ENCODE measurements at places on chromosomes 16 and 17.

GRCh38 chr17:82351713-82352488 is 7.1 kb upstream of the TEX19 start:
- DNase-seq = peak; percentile 84

- peak; percentile 14 for DNase-seq
Measured at GRCh38 chr16:60107437-60107836, 1373.3 kb upstream of the GOT2 start.

DNA sequence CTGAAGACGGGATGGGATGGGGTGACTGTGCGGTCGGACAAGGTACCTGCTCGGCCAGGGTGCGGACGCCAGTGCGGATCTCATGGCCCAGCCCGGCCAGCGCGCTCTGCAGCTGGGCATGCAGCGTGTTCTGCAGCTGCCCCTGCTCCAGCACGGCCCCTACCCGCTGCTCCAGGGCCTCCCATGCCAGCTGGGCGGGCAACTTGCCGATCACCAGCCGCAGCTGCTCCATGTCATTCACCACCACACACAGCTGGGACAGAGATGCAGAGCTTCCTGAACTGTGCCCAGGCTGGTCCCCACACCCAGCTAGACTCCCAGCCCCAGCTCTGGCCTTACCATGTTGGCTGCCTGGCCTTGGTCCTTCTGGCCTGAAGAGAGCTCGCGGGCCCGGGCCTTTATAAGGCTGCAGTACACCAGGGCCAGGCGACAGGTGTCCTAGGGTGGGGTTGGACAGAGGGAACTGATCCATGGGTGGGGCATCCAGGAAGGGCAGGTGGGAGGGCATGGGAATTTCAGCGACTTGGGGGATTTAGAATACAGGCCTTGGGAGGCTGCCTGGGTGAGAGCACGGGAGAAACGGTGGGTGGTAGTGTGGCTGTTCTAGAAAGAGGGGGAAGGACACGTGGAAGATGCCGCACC is 9.8 kb downstream of the UNC13D start:
- DNase-seq = no peak

DNA sequence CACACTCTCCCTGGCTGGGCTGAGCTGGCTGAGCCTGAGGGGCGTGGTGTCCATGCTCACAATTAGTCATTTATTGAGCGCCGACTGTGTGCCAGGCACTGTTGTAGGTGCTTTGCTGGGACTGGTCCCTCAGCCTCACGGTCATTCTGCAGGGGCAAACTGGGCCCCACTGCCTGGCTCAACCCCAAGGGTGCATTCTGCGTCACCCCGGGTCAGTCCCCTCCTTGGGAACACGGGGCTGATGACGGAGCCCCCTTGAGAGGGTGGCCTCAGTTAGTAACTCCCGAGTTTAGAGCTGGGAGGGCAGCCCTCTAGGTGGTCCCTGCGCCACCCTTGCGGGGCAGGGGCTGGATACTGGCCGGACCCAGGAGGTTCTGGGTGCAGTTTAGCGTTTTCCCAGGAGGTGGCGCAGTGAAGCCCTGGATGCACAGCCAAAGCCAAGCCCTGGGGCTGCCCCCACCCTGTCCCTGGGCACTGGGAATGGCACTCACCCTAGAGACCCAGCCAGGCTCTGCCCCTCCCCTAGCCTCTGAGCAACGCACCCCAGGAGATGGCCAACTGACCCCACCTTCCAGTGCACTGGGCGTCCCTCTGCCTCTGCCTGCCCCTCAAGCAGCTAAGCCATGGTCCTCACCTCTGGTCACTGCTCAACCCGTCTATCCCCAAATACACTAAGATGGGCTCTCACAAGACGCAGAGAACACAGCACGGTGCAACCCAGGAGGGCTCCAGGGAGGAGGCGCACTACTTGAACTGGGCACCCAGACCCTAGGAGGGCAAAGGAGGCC is 243.2 kb upstream of the GSE1 start:
- DNase-seq = no peak

GRCh38 chr16:6536411-6536810 is 796.2 kb upstream of the RBFOX1 start:
- DNase-seq = no peak

DNA sequence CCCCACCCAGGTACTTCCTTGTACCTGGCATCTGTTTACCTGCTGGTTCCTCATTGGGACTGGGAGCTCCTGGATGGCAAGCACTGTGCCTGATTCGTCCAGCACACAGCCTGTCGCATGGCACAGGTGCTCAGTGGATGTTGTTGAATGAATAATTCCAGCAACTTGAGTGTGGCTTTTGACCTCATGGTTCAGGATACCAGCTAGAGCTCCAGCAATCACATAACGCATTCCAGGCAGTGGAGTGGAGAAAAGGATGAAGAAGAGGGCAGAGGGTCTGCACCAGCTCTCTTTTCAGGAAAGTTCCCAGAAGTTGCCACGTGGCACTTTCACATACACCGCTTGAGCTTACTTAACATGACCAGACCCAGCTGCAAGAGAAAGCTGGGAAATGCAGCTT is 1.3 kb upstream of the CAMKK1 start:
- DNase-seq = no peak

DNA sequence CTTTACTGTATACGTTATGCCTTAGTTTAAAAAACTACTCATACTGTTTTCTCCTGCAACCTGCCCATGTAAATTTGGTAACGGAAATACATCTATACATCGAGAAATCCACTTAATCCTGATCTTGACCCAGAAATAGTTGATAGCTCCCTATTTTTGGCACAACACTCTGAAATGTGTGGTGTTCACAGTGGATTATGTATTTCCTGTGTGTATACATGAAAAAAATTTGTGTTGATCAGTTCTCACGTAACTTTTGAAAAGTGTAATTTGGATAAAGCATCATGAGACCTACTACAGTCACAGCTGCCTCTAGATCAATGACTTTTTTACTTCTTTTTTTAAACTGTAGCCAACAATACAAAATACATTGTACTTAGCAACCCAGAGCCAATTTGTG is 90.7 kb downstream of the VMP1 start:
- DNase-seq = no peak

- peak; percentile 26 for DNase-seq
Measured at GRCh38 chr17:50816771-50817751, 18.3 kb upstream of the WFIKKN2 start.

- no peak for DNase-seq
Measured at GRCh38 chr17:46796524-46796923, 22.0 kb downstream of the WNT3 start.

- DNase-seq = no peak
Measured at GRCh38 chr16:50517450-50518252, 30.5 kb upstream of the NKD1 start.

DNA sequence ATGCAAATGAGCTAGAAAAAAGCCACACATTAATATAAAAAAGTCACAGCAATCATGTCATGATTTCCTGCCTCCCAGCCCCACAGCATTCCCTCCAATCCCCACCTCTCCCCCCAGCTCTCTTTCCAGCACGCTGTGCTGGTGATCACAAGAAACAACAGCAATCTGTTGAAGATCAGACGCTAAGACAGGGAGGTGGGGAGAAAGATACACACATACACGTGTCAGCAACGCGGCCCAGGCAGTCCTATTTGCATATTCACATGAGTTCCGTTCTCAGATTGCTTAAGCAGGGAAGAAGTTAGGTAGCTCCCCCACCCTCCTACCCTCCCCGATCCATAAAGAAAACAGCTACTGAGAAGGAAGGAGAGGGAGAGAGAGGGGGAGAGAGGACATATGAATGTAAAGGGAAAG is 405.5 kb upstream of the PSMD7 start:
- peak; percentile 20 for DNase-seq

DNA sequence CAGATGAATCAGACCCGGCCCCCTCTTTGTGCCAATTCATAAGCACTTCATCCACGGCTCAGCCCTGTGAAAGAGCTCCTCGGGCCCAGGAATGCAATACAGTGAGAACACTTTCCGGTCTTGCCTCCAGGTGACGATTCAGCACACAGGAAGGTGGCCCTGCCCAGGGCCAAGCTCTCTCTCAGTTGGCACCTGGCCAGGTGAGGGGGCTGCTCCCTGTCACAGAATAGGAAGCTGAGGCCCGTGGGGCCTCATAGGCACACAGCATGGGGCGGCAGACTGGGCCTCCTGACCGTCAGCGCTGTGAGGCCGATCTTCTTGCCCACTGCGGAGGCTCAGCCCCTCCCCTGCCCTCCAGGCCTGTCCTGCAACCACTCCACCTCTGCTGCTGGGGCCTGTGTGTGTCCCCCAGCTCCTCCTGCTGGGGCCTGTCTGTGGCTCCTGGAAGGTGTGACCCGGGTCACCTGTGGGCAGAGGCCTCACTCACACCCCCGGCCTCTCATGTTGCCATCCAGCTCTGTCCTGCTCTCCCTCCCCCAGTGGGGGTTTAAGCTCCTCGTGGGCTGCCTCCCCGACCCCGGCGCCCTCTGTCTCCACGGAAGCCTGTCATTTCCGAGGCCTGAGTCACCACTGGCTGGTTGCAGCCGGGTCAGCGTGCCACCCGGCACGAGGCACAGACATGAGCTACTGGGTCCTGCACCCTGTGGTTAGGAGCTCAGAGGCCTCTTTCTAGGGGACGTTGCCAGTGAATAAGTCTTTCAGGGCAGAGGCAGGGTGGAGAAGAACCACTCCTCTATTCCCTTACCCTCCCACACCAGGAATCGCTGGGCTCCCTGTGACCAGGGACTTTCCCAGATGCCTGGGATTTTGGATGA is 114.4 kb downstream of the SEC14L1 start:
- no peak for DNase-seq

DNA sequence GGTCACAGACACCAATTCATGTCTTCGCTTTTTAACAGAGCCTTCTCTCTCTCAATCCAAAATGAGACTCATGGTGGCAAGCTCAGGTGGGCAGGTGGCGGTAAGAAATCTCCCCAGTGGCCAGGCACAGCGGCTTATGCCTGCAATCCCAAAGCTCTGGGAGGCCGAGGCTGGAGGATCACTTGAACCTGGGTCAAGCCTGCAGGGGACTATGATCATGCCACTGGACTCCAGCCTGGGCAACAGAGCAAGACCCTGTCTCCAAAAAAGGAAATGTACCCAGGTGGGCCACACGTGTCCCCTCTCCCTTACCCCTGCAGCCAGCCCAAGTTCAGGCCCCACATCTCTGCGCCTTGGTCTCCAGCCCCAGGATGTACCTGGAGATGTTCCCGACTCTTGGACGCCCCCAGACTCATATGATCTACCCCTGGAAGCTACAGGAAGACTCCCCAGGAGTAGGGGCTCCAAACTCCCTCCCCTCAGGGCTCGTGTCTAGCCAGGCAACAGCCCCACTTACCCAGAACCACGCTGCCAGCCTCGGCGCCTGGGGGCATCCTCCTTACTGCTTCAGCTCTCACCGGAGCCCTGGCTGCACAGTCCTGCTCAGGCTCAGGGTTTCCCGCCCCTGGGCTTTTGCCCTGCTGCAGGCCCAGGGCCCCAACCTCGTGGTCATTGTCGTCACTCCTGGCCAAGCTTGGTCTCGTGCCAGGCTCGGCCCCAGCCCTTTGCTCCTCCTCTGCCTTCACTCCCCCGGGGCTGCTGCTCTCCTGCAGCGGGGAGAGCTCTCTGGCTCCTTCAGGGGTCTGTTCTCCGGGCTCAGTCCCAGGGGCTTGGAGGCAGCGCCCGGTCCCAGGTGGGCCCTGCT is 16.2 kb downstream of the MYLK3 start:
- no peak for DNase-seq

DNA sequence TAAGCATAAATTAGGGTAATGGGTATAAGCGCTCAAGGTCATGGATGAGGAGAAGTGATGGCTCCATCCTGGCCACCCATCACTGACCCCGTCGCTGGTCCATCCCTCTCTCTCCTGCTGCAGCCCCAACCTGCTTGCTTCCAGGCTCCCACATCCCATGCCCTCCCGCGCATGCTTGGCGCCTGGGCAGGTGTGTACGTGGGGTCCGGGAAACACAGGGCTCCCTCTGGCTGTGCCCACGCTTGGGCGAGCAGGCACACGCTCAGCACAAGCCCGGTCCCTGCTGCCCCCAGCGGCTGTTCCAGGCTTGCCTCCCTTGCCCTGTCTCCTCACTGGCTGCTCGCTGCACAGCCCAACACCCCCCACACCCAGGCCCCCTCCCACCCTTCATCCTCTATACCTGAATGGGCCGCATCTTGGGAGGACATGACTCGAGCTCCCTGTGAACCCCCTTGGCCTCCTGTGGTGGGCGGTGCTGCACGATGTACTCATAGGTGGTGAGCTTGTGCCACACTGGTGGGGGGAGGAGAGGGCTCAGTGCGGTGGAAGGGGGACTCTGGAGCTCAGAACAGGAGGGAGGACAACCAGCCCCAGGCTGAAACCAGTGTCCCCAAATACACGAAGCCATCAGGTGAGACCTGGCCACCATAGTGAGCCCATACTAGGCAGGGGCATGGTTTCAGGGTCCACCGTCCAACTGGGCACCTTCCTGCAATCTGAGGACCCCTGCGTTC is 4.7 kb upstream of the TPPP3 start:
- DNase-seq = no peak

GRCh38 chr17:80777274-80777673 is 214.4 kb upstream of the CHMP6 start:
- no peak for DNase-seq

DNA sequence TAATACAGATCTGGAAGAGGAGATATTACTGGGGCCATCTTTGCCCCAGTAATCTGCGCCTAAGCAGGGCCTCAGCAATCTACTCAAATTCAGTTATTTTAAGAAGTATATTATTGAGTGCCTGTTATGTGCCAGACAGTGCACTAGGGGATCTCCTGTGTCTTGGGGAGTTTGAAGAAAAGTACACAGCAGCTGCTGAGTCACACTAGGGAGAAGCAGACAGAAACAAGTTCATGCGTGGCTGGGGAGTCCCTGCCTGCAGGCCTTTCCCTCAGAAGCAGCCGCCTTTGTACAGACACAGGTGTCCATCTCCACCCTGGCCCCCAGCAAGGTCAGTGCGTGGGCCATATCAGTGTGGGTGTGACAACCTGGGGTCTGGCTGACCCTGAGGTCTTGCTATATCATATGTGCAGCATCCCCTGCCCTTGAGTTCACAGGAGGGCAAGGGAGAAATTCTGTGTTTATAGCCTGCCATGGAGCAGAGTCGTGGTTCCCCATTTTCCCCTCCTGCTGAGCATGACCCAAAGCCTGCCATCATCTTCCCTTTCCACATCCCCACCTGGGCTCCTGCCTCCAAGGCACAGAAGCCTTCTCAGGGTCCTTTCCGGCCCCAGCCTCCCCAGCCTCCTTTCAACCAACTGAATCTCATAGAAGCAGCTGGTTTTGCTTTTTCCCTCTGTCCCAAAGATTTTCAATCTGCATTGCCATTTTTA is 229.9 kb upstream of the SDK2 start:
- no peak for DNase-seq

GRCh38 chr17:30095507-30096244 is 20.9 kb upstream of the NSRP1 start:
- DNase-seq = peak; percentile 32

GRCh38 chr16:48498769-48499631 is 111.0 kb downstream of the N4BP1 start:
- no peak for DNase-seq

DNA sequence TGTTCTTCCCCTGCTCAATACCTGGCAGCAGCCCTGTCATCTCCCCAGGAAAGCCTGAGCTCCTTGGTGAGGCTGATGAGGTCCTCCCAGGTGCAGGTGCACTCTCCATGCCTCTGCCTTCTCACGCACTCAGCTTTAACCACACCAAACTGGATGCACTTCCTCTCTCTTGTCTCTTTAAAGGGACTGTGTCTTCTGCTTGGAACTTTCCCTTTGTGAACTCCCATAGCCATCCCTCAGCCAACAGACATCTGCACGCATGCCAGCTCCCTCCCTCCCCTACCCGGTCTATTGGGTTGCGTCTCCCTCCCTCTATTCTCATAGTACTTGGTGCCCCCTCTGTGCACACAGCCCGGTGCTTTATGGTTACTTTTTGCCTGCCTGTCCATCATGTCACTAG is 231.2 kb downstream of the MSI2 start:
- peak; percentile 86 for DNase-seq

GRCh38 chr17:14207791-14208190 is 28.9 kb downstream of the CDRT15 start:
- DNase-seq = no peak

- DNase-seq = no peak
Measured at GRCh38 chr16:74575807-74576643, 30.9 kb downstream of the GLG1 start.
